ENCODE measurements at places on chromosomes 1 and 21. TPM values are rescaled to one million over a fixed set of nuclear protein-coding genes. Genes with fewer than 3 reads are reported as not detected.

GRCh38 chr21:45516671-45517151 is 25.5 kb downstream of the SLC19A1 start:
- no peaks in the 10 kb centered on the region for H3K4me1 ChIP-seq
- no peak overlapping the region for H3K27ac ChIP-seq
- peaks cover 26% of the 10 kb centered on the region for H3K36me3 ChIP-seq

RNF11 gene
- total RNA-seq = 101 TPM

DNA sequence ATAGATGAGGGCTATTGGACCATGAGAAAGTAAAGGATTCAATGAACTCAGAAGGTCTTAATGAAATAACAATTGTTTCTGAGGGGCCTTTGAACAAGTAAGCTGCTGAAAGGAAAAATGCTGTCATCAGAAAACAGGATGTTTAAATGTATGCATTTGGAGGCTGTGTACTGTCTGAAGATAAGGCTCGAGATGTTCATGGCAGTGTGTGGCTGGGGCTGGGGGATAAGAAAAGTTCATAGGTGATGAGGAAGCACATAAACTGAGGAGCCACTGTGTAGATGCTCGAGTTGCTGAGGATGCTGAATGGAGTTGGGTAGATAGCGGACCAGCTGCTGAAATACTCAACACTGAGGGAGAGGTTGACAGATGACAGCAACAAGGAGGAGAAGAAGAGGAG is 17.8 kb downstream of the THEM4 start:
- H3K4me3 ChIP-seq = no peak overlapping the region
- DNase-seq = no peak
- no peaks in the 10 kb centered on the region for H3K4me1 ChIP-seq
- peaks cover 63% of the 10 kb centered on the region for H3K36me3 ChIP-seq
- H3K27ac ChIP-seq = no peak overlapping the region
- H3K27me3 ChIP-seq = no peaks in the 10 kb centered on the region

NBPF12 gene
- 8.6 TPM for total RNA-seq

- H3K27ac ChIP-seq = no peak overlapping the region
- H3K36me3 ChIP-seq = no peaks in the 10 kb centered on the region
- no peak overlapping the region for H3K4me3 ChIP-seq
- no peak for DNase-seq
- no peaks in the 10 kb centered on the region for H3K27me3 ChIP-seq
Observed at GRCh38 chr1:207984831-207985572, 74.1 kb upstream of the CD34 start.

GRCh38 chr1:163063610-163064009 is 5.6 kb upstream of the RGS4 start:
- no peak for DNase-seq
- peaks cover 3% of the 10 kb centered on the region for H3K4me1 ChIP-seq
- H3K4me3 ChIP-seq = no peak overlapping the region
- no peaks in the 10 kb centered on the region for H3K27me3 ChIP-seq
- H3K27ac ChIP-seq = no peak overlapping the region

CMPK1 gene
- 120 TPM for total RNA-seq

- H3K4me3 ChIP-seq = no peak overlapping the region
- H3K36me3 ChIP-seq = no peaks in the 10 kb centered on the region
Observed at GRCh38 chr1:227234998-227235405, 83.3 kb downstream of the CDC42BPA start.

CD5L gene
- 1.2 TPM for total RNA-seq

- peaks cover 28% of the 10 kb centered on the region for H3K4me1 ChIP-seq
- no peaks in the 10 kb centered on the region for H3K27me3 ChIP-seq
- H3K4me3 ChIP-seq = no peak overlapping the region
- no peak for DNase-seq
Observed at GRCh38 chr1:229070168-229070567, 200.7 kb upstream of the RAB4A start.

CSMD2 gene
- 0.26 TPM for total RNA-seq

CDCP2 gene
- not detected for total RNA-seq

GRCh38 chr1:165941531-165941930 is 114.1 kb downstream of the UCK2 start:
- H3K4me3 ChIP-seq = no peak overlapping the region
- no peak for DNase-seq
- H3K4me1 ChIP-seq = no peaks in the 10 kb centered on the region
- H3K36me3 ChIP-seq = no peaks in the 10 kb centered on the region
- no peaks in the 10 kb centered on the region for H3K27me3 ChIP-seq

DNA sequence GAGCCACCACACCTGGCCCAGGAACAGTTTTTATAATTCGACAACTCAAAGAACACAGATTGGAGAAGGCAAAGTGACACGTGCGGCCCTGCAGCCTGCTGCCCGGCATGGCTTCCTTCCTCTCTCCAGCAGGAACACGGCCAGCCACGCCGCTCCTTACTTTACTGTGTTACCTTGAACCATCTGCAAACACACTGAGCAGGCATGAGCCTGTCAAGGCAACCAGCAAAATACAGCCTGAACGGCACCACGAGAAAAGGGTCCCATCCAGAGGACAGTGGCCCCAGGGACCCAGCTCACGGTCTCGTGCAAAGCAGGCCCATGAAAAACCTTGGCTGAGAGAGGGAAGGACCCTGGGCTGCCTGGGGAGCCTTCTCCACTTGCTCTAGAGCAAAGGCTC is 38.8 kb downstream of the NPHP4 start:
- H3K27ac ChIP-seq = no peak overlapping the region
- H3K4me3 ChIP-seq = no peak overlapping the region
- H3K4me1 ChIP-seq = no peaks in the 10 kb centered on the region
- peaks cover 52% of the 10 kb centered on the region for H3K36me3 ChIP-seq

DNA sequence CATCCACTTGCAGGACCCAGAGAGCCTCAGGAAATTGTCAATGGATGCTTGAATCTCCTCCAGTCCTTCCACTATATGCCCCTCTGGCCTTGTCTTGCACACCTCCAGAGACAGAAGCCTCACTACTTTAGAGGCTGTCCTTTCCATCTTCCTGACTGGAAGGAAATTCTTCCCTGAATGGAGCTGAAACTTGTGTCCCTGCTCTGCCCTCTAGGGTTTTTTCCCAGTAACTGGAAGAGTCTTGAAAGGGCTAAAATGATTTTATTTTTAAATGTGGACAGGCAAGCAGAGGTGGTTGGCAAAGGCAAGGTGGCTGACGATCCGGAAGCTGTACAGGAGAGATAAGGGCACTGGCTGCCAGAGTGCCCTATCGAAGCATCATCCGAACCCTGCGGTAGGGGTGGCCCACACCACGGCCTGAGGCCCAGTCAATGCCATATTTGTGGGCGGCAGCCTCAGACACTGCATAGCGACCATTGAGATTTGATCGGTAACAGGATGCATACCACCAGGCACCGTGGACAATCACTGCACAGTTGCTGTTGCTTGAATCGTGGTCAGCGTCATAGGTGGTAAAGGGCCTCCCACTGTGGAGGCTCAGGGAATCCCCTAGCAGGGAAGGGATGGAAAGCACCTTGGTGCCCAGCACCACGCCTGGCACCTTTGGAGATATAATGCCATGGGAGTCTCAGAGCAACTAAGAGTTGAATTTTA is 2.3 kb upstream of the MAP3K6 start:
- DNase-seq = no peak
- peaks cover 12% of the 10 kb centered on the region for H3K36me3 ChIP-seq
- H3K27me3 ChIP-seq = no peaks in the 10 kb centered on the region
- no peak overlapping the region for H3K27ac ChIP-seq

LY9 gene
- total RNA-seq = not detected

DNA sequence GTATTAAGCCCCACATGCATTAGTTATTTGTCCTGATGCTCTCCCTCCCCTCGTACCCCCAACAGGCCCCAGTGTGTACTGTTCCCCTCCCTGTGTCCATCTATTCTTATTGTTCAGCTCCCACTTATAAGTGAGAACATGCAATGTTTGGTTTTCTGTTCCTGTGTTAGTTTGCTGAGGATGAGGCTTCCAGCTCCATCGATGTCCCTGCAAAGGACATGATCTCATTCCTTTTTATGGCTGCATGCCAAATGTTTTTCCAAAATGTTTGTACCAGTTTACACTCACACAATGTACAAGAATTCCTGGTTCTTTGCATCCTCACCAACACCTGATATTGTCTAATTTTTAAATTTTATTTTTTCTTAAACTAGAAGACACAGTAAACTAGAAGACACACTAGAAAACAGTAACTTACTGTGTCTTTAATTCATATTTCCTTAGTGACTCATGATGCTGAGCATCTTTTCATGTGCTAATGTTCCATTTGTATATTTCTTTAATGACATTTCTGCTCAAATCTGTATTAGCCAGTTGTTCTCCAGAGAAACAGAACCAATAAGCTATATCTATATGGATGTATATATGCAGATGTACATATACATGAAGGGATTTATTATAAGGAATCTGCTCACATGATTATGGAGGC is 19.4 kb upstream of the USP1 start:
- no peaks in the 10 kb centered on the region for H3K36me3 ChIP-seq
- no peaks in the 10 kb centered on the region for H3K27me3 ChIP-seq
- no peak overlapping the region for H3K4me3 ChIP-seq
- H3K4me1 ChIP-seq = no peaks in the 10 kb centered on the region
- no peak for DNase-seq
- no peak overlapping the region for H3K27ac ChIP-seq

DNA sequence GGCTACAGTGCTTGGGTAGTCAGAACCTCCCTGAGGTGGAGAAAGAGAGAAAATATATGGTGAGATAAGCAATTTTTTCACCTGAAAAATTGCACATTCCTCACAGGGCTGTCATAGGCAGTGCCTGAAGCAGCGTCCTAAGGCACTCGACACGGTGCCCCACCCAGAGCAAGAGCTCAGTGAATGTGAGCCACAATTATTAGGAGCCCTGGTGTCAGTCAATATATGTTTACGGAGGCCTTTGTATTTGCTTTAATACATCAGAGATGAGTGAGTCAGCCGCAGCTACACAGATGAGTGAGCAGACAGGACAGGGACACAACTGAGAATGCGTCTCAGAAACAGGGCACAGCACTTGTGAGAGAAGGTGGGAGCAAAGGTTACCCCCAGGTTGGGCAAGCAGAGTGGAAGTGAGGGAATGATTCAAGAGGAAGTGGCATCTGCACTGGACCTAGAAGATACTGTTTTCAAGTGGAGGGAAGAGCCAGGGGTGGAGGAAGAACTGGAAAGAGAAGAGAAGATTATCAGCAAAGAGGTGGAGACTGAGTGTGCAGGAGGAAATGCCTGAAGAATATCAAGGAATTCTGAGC is 5.2 kb upstream of the PIGC start:
- H3K4me3 ChIP-seq = no peak overlapping the region
- DNase-seq = no peak
- peaks cover 8% of the 10 kb centered on the region for H3K4me1 ChIP-seq
- H3K36me3 ChIP-seq = no peaks in the 10 kb centered on the region
- no peak overlapping the region for H3K27ac ChIP-seq
- no peaks in the 10 kb centered on the region for H3K27me3 ChIP-seq

RHD gene
- not detected for total RNA-seq

- no peaks in the 10 kb centered on the region for H3K4me1 ChIP-seq
- no peak overlapping the region for H3K4me3 ChIP-seq
- peaks cover 21% of the 10 kb centered on the region for H3K27me3 ChIP-seq
- no peaks in the 10 kb centered on the region for H3K36me3 ChIP-seq
- H3K27ac ChIP-seq = no peak overlapping the region
Observed at GRCh38 chr21:34713621-34714020, 44.8 kb downstream of the CLIC6 start.

- no peaks in the 10 kb centered on the region for H3K27me3 ChIP-seq
- H3K27ac ChIP-seq = peak overlapping the region; percentile 74
- no peak for DNase-seq
- peaks cover 74% of the 10 kb centered on the region for H3K4me1 ChIP-seq
Observed at GRCh38 chr1:27519331-27520258, 29.6 kb upstream of the WASF2 start.

LCE1D gene
- not detected for total RNA-seq

LRRC38 gene
- 0.17 TPM for total RNA-seq

DNA sequence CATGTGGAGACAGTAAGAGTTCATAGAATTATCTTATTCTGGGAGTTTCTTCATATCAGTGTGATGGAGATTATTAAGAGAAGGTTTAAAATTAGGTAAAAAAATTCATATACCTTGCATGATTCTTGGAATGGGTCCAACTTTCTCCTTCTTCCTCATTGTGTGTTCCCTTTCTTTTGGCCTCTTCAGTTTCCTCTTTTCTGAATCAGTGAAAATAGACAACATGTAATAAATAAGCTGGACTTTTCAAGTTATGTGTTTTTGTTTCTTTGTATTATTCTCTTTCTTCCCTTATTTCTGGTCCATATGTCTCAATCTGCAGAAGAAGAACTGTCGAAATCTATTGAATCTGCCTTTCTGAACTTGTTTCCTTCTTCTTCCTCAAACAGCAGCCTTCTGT is 30.5 kb downstream of the C4BPA start:
- no peak overlapping the region for H3K27ac ChIP-seq
- no peaks in the 10 kb centered on the region for H3K36me3 ChIP-seq
- H3K27me3 ChIP-seq = no peaks in the 10 kb centered on the region
- DNase-seq = no peak

DNA sequence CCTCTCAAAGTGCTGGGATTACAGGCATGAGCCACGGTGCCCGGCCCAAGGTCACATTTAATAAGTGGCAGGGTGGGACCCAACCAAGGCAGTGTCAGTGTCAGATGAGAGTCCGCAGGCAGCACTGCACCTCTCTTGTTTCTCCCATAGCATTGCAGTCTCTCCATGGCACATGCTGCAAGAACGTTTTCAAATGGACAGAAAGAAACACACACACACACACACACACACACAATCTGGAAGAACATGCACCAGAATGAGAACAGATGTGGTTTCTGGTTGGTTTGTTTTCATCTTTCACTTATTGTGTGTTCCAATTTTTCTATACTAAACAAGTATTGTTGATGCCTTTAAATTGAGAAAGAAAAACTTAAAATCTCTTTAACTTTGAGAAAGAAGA is 126.5 kb downstream of the SYF2 start:
- H3K27me3 ChIP-seq = no peaks in the 10 kb centered on the region
- no peak for DNase-seq
- no peak overlapping the region for H3K27ac ChIP-seq
- no peaks in the 10 kb centered on the region for H3K4me1 ChIP-seq
- H3K36me3 ChIP-seq = no peaks in the 10 kb centered on the region
- H3K4me3 ChIP-seq = no peak overlapping the region

GRCh38 chr1:164296172-164296571 is 262.8 kb upstream of the PBX1 start:
- no peaks in the 10 kb centered on the region for H3K36me3 ChIP-seq
- H3K4me1 ChIP-seq = peaks cover 16% of the 10 kb centered on the region
- H3K27ac ChIP-seq = peak overlapping the region; percentile 69
- DNase-seq = no peak

DNA sequence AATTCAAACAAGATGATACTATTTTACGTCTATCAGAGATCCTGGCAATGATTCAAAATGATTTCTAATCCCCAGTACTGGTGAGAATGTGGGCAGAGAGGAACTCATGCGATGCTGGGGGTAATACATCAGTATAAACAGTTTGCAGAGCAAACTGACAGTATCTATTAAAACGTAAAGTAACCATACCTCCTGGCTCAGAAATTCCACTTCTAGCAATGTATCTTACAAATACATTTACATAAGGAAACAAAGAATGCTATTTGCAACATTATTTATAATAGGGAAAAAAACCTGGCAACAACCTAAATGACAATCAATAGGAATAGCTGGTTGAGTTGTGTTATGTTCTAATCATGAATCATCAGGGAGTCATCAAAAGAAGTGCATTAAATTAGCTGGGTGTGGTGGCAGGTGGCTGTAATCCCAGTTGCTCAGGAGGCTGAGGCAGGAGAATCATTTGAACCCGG is 15.9 kb downstream of the RCAN1 start:
- H3K27me3 ChIP-seq = no peaks in the 10 kb centered on the region
- no peak overlapping the region for H3K4me3 ChIP-seq
- H3K27ac ChIP-seq = no peak overlapping the region
- DNase-seq = no peak
- H3K36me3 ChIP-seq = no peaks in the 10 kb centered on the region
